ENCODE measurements at places on chromosomes 7 and 10.

- DNase-seq, result no peak
Measured at GRCh38 chr7:27080844-27081436, 14.9 kb downstream of the HOXA1 start.

DNA sequence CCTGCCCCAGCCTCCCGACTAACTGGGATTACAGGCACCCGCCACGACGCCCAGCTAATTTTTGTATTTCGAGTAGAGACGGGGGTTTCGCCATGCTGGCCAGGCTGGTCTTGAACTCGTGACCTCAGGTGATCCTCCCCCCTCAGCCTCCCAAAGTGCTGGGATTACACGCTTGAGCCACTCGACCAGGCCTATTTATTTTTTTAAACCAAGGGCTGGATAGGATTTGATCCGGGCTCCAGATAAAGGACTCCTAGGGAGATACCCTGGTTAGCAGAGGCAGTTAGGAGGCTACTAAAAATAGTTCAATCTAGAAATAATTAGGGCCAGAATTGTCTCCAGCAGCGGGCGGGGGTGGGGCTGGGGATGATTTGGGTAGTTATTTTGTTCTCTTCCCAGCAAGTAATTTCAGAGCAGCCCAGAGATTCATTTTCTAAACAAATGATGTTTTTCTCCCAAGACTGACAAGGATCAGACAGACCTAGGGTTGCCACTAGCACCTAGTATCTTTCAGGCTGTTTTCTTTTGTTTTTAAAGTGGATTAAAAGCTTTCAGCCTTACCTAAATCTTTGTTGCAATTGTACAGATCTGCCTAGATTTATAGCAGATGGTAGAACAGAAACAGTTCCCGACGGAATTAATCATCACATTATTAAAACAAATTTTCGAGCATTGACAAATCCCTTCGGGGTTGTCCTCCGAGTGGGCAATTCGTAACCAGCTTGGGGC lies 859 bp upstream of the SMC3 start:
- no peak for DNase-seq

DNA sequence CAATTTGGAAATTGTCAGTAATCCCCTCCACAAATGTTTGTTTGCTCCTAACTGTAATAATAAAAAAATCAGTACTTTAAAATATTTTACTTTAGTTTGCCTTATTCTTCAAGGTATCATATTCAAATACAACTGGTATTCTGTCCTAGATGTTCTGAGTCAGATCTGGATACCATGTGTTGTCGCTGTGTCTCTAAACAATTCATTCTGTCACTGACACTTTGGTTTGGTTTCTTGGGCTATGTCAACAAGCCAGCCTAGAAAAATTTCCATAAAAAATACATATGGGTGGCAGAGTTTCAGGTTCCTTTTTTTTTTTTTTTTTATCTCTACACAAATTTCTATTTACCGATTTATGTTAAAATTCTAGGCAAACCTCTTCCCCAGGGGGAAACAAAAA lies 33.2 kb upstream of the SEMA3D start:
- no peak for DNase-seq

GRCh38 chr7:130152493-130153210 lies 52.6 kb downstream of the TMEM209 start:
- no peak for DNase-seq

DNA sequence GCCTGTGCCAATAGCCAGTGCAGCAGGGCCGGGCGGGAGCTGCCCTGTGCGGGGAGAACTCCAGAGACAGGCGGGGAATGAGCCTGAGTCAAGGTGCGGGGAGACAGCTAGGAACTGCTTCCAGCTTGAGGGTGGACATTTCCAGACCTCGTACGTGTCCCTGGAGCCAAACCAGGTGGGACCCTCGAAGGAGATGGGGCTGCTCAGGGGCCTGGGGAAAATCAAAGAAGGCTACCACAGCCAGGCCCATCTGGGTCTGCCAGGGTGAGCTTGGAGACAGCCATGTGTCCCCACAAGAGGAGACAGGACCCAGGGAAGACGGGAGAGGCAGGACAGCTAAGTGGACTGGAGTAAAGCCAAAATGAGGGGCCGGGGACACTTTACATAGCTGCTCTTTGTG lies 504.9 kb upstream of the MGMT start:
- DNase-seq, result no peak

- DNase-seq, result no peak
Measured at GRCh38 chr10:110758128-110758765, 113.5 kb upstream of the PDCD4 start.

GRCh38 chr7:38189231-38189938 lies 11.3 kb downstream of the STARD3NL start:
- no peak for DNase-seq

DNA sequence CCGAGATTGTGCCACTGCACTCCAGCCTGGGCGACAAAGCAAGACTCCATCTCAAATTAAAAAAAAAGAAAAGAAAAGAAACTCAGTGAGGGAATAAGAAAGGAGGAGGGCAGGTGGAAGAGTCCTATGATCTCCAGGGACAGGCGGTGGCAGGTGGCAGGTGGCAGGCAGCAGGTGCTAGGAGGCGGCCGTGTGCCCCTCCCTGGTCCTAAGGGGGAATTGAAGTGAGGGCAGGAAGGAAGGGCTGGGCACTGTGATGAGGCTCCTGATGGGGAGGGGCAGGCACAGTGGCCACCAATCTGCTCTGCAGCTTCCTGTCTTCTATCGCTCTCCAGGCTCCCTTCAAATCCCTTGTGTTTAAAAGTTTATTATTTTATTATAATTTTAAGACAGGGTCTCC lies 41.2 kb upstream of the UBE3C start:
- no peak for DNase-seq

DNA sequence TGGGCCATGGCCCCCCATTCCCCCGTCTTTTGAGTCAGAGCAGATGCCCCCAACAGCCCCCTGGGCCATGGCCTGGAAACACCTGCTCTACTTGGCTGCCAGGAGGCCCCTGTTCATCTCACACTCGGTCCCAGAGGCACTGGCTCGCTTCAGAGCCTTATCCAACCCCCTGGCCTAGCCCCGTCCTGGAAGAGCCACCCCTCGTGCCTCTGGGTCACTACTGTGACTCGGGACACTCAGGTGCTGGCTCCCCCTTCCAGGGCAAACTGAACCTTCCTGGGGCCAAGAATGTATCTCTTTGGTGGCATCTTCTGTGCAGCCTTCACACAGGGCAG lies 7.0 kb downstream of the POLR2J start:
- DNase-seq, result no peak

GRCh38 chr10:6114299-6114698 lies 25.5 kb downstream of the RBM17 start:
- no peak for DNase-seq

DNA sequence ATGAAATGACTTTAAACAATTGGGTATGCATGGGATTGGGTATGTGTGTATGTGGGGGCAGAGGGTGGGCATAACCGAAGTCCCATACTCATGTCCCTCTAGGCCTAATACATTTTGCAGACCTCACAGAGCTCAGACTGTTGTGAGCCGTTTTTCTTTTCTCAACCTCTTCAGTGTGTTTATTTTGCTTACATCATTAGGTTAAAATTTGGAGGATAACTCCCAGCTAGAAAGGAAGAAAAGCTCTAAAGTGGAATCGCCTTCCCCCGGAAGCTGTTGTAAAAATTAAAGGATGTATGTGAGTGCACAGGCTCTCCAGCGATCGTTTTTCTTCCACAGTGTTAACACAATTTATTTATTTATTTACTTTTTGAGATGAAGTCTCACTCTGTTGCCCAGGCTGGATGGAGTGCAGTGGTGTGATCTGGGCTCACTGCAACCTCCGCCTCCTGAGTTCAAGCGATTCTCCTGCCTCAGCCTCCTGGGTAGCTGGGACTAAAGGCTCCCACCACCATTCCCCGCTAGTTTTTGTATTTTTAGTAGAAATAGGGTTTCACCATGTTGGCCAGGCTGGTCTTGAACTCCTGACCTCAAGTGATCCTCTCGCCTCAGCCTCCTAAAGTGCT lies 1.5 kb upstream of the H2AZ2 start:
- DNase-seq, result no peak

DNA sequence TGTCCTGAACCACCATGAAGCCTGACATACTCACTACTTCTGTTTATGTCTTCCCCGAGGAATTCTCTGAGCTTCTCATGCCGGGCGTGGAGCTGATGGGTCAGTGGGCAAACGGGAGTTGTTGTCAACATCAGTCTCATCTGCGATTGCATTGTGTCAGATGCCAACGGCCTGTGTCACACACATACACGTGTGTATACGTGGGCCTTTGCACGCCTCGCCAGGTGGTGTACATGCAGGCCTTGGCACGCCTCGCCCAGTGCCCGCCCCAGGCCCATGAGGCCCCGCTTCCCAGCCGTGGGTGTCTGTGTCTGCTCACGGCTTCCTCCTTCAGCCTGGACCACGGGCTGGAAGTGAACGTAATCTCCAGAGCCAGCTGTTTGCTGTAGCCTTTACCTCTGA lies 7.5 kb upstream of the CSGALNACT2 start:
- no peak for DNase-seq

GRCh38 chr7:27248911-27249723 lies 6.5 kb downstream of the EVX1 start:
- no peak for DNase-seq
